ENCODE measurements at places on chromosomes 3 and 15. TPM values are rescaled to one million over a fixed set of nuclear protein-coding genes. Genes with fewer than 3 reads are reported as not detected.
A peak's percentile ranks its signal among the peaks of the same experiment; 100 is the strongest.

- no peak for DNase-seq
Measured at GRCh38 chr3:49238274-49239127, 38.5 kb downstream of the C3orf62 start.

Gene ZNF660
- total RNA-seq: 0.30 TPM

GRCh38 chr15:69299943-69300588, 1.4 kb downstream of the PAQR5 start:
- no peak for DNase-seq

DNA sequence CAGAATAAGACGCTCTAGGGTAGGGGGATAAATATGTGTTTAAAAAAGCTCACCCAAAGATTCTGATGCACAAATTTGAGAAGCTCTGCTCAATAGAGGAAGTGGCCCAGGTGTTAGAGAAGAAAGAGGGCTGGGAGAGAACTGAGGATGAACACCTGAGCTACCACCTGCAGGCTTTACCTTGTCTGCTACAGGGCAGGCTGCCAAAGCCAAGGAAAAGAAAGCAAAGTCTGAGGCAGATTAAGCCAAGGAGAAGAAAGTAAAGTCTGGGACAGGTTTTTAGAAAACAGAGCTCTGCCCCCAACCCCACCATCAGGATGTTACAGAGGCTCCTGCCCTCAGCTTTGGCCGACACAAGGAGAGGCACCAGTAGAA, 92.9 kb downstream of the THRB start:
- DNase-seq: no peak

- no peak for DNase-seq
Measured at GRCh38 chr3:177281292-177282118, 84.2 kb upstream of the TBL1XR1 start.

DNA sequence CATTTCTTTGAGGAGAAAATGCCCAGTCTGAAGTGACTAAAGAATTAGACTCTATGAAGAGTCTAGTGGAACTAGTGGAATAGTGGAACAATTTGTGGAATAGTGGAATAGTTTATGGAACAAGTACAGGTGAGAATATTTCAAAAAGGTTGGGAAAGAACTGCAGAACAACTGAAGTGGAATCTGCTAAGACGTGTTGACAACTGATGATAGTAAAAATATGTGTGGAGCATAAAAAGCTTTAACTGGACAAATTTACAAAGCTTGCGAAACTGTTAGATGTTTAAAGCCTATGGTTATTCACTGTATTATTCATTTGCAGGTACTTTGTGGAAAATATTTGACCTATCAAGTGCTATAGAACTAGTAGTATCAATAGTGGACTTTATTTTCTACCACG, 164.5 kb downstream of the ADAMTS9 start:
- no peak for DNase-seq

GRCh38 chr15:62075595-62076277, 9.0 kb downstream of the C2CD4A start:
- DNase-seq: no peak

Gene DOCK3
- 1.7 TPM for total RNA-seq

Gene BTLA
- total RNA-seq: 33.7 TPM

Gene TFRC
- 725 TPM for total RNA-seq

DNA sequence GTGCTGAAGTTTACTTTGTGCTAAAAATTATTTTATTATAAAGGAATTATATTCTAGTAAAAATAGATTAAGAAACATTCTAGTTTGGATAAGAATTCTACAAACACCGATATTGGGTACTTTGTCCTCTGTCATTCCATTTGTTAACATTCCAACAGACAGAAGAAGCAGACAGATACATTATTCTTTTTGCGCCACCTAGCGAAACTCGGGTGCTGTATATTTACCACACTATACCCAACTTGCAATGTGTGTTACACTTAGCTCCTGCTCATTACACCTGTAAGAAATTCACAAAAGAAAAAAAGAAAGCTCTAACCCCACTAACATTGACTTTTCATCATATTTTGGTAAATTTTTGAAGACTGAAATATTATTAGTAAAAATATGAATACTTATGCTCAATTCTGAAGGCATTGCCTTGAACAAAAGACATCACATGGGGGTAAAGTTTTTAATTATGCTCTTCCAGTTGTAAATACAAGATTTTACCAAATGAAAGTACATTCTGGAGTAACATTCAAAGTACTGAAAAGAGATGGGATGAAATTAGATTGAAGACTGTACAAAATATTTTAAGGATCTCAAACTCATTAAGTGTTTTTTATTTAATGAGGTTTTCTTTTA, 136.5 kb upstream of the MLF1 start:
- peak; percentile 78 for DNase-seq

Gene PLS1
- total RNA-seq: 4.6 TPM

Data from activated CD4-positive, alpha-beta T cell treated with anti-CD3 and anti-CD28 coated beads, Interleukin-2, amount 10 ng/mL, durations not matched to agents 24 days and 14 days (primary cell).